Uterus (tissue), 4 donors: ENCODE measurements at places on chromosomes 7 and 10.
A peak's percentile ranks its signal among the peaks of the same experiment; 100 is the strongest.

DNA sequence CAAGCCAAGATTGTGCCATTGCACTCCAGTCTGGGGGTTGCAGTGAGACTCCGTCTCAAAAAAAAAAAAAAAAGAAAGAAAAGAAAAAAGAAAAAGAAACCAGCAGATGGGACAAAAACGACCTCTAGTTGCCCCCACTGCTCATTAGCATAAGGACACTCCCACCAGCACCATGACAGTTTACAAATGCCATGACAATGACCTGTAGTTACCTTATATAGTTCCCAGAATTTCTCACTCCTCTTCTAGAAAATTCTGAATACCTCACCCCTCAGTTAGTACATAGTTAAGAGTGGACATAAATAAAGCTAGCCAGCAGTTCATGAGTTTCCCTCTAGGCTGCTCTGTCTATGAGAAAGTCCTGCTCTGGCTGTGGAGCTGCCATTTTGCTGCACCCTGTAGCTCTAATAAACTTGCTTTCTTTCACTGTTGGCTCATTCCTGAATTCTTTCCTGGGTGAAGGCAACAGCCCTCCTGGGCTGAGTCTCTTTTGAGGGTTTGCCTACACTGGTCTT lies 276.8 kb upstream of the AKR1E2 start:
- DNase-seq, result no peak

DNA sequence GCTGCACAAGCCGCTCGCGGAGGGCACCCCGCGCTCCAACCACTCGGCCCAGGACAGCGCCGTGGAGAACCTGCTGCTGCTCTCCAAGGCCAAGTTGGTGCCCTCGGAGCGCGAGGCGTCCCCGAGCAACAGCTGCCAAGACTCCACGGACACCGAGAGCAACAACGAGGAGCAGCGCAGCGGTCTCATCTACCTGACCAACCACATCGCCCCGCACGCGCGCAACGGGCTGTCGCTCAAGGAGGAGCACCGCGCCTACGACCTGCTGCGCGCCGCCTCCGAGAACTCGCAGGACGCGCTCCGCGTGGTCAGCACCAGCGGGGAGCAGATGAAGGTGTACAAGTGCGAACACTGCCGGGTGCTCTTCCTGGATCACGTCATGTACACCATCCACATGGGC lies 50.0 kb downstream of the FIGNL1 start:
- DNase-seq, result no peak

GRCh38 chr10:103983367-103983911 lies 16.5 kb downstream of the SLK start:
- DNase-seq, result no peak

DNA sequence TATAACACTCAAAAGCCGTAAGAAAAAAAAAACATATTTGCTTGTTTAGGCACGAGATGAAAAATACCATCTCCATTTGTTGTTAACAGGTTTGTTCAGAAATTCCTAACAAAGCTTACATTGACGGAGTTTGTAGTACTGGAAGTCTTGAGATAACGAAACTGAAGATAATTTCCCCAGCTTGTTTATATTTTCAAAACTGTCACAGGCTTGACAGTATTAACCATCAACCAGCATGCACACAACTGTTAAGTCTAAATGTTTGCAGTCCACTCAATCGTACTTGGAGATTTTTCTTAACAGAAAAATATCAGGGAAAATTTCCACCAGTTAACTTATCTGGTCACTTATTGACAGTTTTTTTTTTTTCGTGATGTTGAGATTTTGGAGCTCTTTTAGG lies 68.5 kb downstream of the ITGA8 start:
- DNase-seq, result no peak

DNA sequence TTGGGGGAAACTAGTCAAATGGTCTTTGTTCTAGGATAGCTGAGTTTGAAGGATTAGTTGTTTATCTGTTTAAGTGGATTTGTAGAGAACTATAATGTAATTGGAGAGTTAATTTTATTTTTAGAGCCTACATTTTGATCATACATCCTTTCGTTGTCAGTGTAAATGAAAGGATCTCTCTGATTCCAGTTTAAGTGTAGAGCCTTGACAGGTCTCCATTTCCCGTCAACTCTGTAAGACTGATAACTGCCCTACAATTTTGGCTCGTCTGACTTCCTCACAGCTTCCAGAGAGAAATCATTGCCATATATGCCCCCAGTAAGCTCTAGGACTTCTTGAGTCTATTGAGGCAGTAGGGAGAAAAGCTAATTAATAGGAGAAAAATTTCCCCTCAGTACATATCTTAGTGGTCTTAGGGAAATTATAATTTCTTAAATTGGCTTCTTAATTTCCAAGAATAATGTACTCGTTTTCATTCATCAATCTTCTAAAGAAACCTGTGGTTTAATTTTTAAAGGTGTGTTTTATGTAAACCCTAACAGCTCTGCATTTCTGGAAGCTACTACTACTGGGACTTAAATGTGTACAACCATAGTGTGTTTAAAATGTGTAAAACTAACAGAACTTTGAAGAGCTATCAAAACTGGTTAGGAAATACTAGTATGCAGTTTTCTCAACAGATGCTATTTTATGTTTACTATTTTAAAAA lies 3.8 kb downstream of the KMT2E start:
- DNase-seq, result no peak

- DNase-seq, result no peak
Observed at GRCh38 chr7:158395349-158395748, 192.3 kb downstream of the PTPRN2 start.

GRCh38 chr10:13457958-13458686 lies 70.7 kb downstream of the BEND7 start:
- no peak for DNase-seq

GRCh38 chr10:125104559-125104958 lies 55.8 kb downstream of the CTBP2 start:
- peak; percentile 1 for DNase-seq

- no peak for DNase-seq
Observed at GRCh38 chr7:15515252-15515651, 46.6 kb downstream of the AGMO start.

DNA sequence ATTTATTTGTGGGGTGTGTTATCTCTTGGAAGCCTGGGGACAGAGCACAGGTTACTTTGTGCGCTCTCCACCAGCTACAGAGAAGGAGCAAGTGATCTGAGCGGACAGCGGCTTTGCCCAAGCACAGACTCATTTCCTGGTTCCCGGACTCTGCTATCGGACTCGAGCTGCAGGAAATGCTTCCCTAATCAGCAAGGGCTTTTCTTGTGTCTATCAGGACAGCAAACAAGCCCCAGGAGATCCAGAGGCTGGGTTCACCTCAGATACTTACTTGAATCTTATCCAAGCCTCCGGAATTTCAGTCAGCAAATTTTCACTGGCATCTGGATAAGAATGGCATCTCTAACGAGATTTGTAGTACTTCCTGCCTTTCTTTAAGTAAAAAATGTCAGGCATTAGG lies 27.8 kb downstream of the MRC1 start:
- peak; percentile 18 for DNase-seq

GRCh38 chr7:14341200-14341775 lies 351.8 kb upstream of the ETV1 start:
- DNase-seq, result no peak

- no peak for DNase-seq
Observed at GRCh38 chr10:58830697-58831096, 318.0 kb downstream of the BICC1 start.

DNA sequence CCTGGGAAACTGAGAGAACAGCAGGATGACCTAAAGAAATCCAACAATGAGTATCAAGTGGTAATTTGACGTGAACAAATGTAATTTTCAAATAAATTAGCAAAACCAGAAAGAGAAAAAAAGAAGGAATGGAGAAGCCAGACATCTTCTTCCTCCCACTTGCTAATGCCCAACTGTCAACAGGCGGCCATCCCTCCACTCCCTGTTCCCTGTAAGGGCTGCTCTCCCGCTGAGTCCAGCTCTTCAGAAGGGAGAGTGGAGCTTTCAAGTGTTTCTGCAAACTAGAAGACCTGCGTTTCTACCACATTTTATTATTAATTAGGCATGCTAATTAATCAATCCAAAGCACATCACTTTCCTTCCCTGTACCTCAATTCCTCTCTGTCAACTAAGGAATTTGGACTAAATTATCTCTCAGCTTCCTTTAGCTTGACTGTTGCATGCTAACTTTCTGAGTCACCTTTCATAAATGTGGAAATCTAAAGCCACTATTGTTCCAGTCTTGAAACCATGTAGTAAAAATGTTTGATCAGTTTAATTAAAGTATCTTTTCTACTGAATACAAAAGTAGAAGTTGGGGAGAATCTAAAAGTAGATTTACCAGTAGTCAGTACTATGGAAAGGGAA lies 48.4 kb upstream of the CUL1 start:
- DNase-seq, result no peak

- DNase-seq, result no peak
Observed at GRCh38 chr10:95297402-95297801, 6.6 kb upstream of the PDLIM1 start.

DNA sequence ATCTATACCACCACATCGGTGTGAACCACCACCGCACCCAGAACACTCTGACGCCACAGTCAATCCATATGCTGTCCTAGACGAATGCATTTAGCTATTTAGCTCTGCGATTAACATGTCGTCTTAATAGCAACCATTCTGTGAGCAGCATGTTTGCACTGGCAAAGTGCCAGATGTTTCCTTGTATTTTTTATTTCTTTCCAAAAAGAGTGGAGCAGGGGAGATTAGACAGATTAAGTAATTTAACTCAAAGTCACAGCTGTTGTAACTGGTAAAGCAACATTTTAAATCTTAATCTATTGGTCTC lies 57.0 kb upstream of the ARL4A start:
- no peak for DNase-seq

GRCh38 chr10:90929179-90929578 lies 8.3 kb upstream of the ANKRD1 start:
- no peak for DNase-seq
